ENCODE measurements at places on chromosomes 4 and X. TPM values are rescaled to one million over a fixed set of nuclear protein-coding genes. Genes with fewer than 3 reads are reported as not detected.
A peak's percentile ranks its signal among the peaks of the same experiment; 100 is the strongest.

NEIL3 gene
- 21.1 TPM for total RNA-seq

- no peak for DNase-seq
These were observed 103.4 kb downstream of the SLC7A11 start for GRCh38 chr4:138138774-138139173.

GRCh38 chr4:84753321-84753972 lies 170.5 kb downstream of the CDS1 start:
- no peak for DNase-seq

GRCh38 chr4:158129694-158130093 lies 43.1 kb downstream of the GASK1B start:
- DNase-seq = no peak

LDB2 gene
- total RNA-seq = 21.6 TPM

SCD5 gene
- total RNA-seq = 14.5 TPM

GRCh38 chrX:126551306-126551705 lies 1.3 kb downstream of the DCAF12L1 start:
- no peak for DNase-seq

DNA sequence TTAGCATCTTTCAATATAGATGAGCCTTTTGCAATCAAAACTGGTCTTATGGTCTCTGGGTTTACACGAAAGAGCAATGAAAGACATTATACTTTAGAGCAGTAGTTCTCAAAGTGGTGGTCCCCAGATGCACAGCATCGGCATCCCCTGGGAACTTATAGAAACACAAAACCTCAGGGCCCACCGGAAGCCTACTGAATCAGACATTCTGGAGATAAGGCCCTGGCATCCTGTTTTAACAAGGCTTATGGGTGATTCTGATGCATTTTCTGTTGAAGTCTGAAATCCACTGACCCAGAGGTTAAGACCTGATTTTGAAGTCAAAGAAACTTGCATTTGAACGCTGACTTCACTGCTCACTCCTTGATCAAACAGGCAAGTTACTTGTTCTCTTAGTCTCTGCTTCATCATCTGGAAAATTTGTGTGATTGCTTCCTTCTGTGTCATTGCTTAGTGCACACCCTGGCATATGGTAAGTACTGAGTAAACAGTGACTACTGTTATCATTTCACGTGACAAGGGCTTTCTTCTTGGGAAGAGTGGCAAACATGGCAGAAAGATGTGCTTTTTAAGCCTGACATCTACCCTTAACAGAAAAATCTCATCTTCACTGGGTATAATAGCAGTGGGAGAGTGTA lies 14.5 kb downstream of the CHRNA9 start:
- DNase-seq = no peak

- no peak for DNase-seq
These were observed 638.4 kb downstream of the IL1RAPL1 start for GRCh38 chrX:29225670-29226069.

- DNase-seq = no peak
These were observed 140.5 kb downstream of the LRBA start for GRCh38 chr4:150874338-150875226.

TSPAN7 gene
- total RNA-seq = 8.8 TPM

TAPT1 gene
- 18.6 TPM for total RNA-seq

COQ2 gene
- 23.9 TPM for total RNA-seq

- DNase-seq = peak; percentile 51
These were observed 390.6 kb downstream of the GPM6A start for GRCh38 chr4:175421506-175421905.

GRCh38 chrX:125340490-125340889 lies 20.8 kb downstream of the TEX13C start:
- DNase-seq = no peak

DNA sequence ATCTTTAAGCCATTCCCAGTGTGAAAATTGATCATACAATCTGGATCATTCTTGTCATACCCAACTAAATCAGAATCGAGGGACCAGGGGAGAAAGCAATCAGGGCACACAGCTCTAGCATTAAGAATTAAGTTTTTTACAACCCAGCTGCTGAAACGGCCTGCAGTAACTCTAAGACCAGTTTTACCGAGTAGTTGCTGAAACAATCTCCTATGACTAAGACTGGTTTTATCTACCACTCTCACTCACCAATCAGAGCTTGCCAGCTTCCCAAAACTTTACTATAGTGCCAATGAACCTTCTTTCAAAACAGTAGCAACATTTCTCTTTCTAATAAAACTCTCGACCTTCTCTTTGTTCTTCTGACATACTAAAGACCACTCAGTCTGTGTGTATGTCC lies 2.8 kb upstream of the SAP30 start:
- no peak for DNase-seq

AFM gene
- total RNA-seq = not detected

TIMM17B gene
- total RNA-seq = 61.2 TPM
